Small intestine (tissue), 16 donors: ENCODE measurements at places on chromosomes 6 and 20.

DNA sequence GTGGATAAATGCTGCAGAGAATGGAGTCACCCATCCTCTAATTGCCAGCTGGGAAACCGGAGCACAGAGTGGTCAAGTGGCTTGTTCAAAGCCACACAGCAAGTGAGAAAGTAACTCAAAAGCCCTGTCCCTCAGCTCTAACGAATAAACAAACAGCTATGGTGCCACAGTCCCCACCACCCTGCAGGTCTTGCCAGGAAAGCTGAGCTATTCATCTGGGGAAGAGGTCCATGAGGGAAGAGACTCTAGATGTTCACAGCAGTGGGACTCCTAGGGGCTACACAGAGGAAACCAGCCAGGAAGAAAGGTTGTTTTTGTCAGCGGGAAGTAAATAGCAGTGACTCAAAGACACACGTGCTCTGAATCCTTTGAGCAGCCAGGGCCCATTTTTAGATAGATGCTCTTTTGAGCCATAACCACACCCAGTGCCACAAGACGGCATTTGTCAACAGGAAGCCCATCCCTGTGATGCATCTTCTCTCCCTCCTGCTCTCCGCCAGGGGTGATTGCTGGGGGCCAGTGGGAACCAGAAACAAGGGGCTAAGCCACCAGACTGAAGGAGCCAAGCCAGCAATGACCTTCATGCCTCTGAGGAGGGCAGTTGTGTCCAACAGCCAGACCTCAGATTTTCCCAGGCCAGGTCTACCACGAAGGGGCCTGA is 32.4 kb upstream of the TCP11 start:
- DNase-seq: no peak
- no peak overlapping the region for H3K4me3 ChIP-seq
- H3K27ac ChIP-seq: no peak overlapping the region
- H3K4me1 ChIP-seq: no peaks in the 10 kb centered on the region
- peaks cover 4% of the 10 kb centered on the region for H3K27me3 ChIP-seq

- no peaks in the 10 kb centered on the region for H3K36me3 ChIP-seq
- no peaks in the 10 kb centered on the region for H3K4me1 ChIP-seq
- H3K27ac ChIP-seq: no peak overlapping the region
Measured at GRCh38 chr6:29762051-29762450, 38.8 kb downstream of the HLA-F start.

GRCh38 chr20:17225851-17226409 is 910 bp upstream of the PCSK2 start:
- H3K36me3 ChIP-seq: no peaks in the 10 kb centered on the region
- DNase-seq: peak; percentile 14
- H3K27me3 ChIP-seq: peaks cover 47% of the 10 kb centered on the region
- H3K4me3 ChIP-seq: no peak overlapping the region

- H3K4me1 ChIP-seq: peaks cover 2% of the 10 kb centered on the region
- H3K27ac ChIP-seq: no peak overlapping the region
- no peak for DNase-seq
- H3K36me3 ChIP-seq: no peaks in the 10 kb centered on the region
Measured at GRCh38 chr6:151808371-151809241, 1.1 kb downstream of the ESR1 start.

- H3K27ac ChIP-seq: no peak overlapping the region
- no peak overlapping the region for H3K4me3 ChIP-seq
- H3K27me3 ChIP-seq: no peaks in the 10 kb centered on the region
- peaks cover 10% of the 10 kb centered on the region for H3K36me3 ChIP-seq
Measured at GRCh38 chr6:79201143-79201542, 33.3 kb downstream of the HMGN3 start.

DNA sequence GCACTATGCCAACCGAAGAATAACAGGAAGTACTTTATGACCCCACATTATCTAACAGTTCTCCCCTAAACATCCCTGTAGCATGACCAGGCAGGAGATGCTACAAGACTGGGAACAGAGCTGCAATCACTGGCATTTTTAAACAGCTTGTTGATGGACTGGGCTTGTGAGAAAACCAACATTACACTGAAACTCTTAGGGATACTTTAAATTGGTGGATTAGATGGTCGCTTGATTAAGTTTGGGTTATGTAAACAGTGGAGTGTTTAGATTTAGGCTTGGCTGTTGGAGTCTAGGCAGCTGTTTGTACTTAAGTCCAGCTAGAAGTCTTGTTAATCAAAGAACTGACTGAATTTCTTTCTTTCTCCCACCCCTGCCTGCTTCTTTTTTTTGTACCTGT is 234.1 kb upstream of the BMP2 start:
- H3K36me3 ChIP-seq: no peaks in the 10 kb centered on the region
- H3K27ac ChIP-seq: peak overlapping the region; percentile 67
- DNase-seq: peak; percentile 31
- no peaks in the 10 kb centered on the region for H3K4me1 ChIP-seq

GRCh38 chr6:127178746-127179145 is 60.3 kb downstream of the RSPO3 start:
- no peak overlapping the region for H3K4me3 ChIP-seq
- no peaks in the 10 kb centered on the region for H3K27me3 ChIP-seq
- H3K27ac ChIP-seq: no peak overlapping the region
- DNase-seq: no peak
- H3K4me1 ChIP-seq: no peaks in the 10 kb centered on the region
- no peaks in the 10 kb centered on the region for H3K36me3 ChIP-seq

DNA sequence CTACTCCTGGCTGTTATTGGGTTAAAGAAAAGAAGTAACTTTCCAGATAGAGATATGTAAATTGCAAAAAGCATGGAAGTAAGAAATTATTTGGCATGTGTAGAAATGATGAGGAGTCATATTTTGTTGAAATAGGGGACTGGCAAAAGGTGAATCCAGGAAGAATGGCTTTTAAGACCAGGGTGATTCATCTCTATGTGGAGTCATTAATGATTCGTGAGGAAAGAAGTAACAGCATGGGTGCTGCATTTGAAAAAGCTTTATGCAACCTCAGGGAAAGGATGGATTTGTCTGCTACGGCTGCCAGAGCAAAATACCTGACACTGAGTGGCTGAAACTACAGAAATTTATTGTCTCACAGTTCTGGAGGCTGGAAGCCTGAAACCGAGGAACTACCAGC is 14.8 kb upstream of the SYNE1 start:
- no peak for DNase-seq
- H3K27ac ChIP-seq: no peak overlapping the region
- no peaks in the 10 kb centered on the region for H3K4me1 ChIP-seq
- no peaks in the 10 kb centered on the region for H3K27me3 ChIP-seq
- no peak overlapping the region for H3K4me3 ChIP-seq

DNA sequence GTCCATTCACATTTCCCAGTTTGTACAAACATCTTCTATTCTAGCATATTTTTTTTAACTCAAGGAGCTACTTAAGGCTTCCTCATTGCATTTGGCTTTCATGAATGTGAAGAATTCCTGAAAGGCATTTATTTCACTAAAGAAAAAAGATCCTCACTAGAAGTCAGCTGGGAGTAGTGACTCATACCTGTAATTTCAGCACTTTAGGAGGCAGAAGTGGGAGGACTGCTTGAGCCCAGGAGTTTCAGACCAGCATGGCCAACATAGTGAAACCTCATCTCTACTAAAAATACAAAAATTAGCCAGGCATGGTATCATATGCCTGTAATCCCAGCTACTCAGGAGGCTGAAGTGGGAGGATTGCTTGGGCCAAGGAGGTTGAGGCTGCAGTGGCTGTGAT is 30.9 kb upstream of the XRN2 start:
- DNase-seq: no peak
- H3K36me3 ChIP-seq: no peaks in the 10 kb centered on the region
- no peak overlapping the region for H3K4me3 ChIP-seq
- no peak overlapping the region for H3K27ac ChIP-seq
- no peaks in the 10 kb centered on the region for H3K27me3 ChIP-seq
- H3K4me1 ChIP-seq: no peaks in the 10 kb centered on the region

GRCh38 chr6:12151433-12151820 is 138.7 kb upstream of the EDN1 start:
- peaks cover 7% of the 10 kb centered on the region for H3K36me3 ChIP-seq
- DNase-seq: peak; percentile 60
- no peak overlapping the region for H3K4me3 ChIP-seq
- H3K27ac ChIP-seq: no peak overlapping the region
- no peaks in the 10 kb centered on the region for H3K4me1 ChIP-seq
- H3K27me3 ChIP-seq: no peaks in the 10 kb centered on the region

DNA sequence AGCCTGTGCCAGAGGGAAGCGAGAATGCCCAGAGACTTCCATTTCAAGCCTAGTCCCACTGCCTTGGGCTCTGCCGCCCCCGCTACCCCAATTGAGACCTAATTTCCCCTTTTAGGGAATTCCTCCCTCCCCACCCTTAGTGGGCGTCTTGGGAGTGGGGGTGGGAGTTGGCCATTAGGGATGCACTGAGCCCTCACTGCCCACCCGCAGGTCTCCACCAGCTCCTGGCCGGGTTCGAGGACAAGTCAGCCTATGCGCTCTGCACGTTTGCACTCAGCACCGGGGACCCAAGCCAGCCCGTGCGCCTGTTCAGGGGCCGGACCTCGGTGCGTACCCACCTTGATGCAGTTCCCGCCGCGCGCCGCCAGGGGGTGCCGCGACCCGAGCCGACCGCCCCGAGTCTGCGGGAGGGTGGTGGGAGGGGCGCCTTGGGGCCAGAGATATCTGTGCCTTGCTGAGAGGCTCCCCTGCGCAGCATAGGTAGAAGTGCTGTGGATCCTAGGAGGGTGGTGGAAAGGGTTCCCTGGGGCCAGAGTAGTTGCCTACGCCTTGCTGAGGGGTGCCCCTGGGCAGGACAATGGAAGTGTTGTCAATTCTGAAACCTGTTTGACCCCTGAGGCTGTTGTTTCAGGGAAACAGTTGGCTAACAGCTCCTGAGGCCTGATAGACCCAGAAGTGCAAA is 9.2 kb downstream of the ITPA start:
- H3K4me1 ChIP-seq: no peaks in the 10 kb centered on the region
- no peak overlapping the region for H3K4me3 ChIP-seq
- no peaks in the 10 kb centered on the region for H3K27me3 ChIP-seq
- no peaks in the 10 kb centered on the region for H3K36me3 ChIP-seq
- peak; percentile 54 for DNase-seq

DNA sequence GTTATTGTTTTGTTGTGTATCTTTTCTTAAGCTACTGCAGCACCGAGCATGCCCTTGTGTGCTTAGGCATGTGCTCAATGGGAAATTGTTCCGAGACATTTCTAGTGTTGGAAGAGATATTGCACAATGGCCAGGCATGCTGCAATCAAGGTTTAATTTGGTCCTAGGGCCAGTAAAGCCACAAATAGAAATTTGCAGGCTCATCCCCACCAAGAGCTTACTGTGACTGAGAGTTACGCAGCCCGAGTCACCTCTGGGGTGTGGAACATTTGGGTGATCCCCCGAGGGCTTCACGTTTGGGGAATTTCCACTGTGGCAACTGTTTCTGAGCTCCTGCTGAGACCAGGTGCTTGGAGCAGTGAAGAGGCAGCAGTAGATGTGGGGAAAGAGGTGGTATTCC is 65.8 kb downstream of the ADTRP start:
- H3K27ac ChIP-seq: no peak overlapping the region
- no peaks in the 10 kb centered on the region for H3K27me3 ChIP-seq
- no peaks in the 10 kb centered on the region for H3K4me1 ChIP-seq
